ENCODE measurements at places on chromosomes 1 and 21.

DNA sequence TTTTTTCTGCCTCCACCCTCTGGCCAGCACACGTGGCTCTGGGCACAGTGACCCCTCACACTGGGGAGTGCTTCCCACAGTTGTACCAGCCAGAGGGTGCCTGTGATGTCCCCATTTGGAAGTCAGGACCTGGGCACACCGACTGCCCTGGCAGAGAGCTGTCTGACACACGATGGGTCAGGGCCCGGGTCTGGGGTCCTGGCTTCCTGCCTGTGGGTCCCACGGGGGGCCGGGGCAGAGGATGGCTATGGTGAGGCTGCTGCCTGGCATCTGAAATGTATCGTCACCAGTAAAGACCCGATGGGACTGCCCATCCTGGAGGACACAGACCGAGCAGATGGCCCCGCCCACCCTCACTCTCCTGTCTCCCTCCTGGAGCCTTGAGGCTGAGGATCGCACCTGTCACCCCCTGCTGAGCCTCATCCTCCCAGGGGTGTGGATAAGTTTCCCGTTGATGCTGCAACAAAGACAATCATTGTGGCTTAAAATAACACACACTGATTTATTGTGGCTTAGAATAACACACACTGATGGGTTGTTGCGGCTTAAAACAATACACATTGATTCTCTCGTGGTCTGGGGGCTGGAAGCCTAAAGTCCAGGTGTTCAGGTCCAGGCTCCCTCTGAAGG lies 88.8 kb upstream of the TTC34 start:
- DNase-seq, result no peak

GRCh38 chr21:42189860-42190485 lies 29.0 kb upstream of the ABCG1 start:
- no peak for DNase-seq

DNA sequence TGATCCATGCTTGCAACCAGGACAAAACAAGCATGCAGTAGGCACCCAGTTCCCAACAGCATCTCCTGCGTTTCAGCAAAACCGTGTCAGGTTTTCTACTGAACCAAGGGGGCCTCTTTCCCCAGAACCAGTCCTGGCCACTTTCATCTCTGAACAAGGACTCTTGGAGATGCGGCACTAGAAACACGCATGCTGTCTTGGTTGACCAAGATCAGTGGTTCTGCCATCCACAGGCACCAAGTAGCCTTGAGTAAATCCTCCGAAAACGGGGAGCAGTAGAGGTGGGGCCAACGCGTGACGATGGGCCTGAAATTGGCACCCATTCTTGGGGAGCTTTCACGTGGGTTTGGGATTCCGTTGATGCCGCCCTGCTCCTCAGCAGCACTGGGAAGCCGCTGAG lies 62.5 kb upstream of the AJAP1 start:
- no peak for DNase-seq

DNA sequence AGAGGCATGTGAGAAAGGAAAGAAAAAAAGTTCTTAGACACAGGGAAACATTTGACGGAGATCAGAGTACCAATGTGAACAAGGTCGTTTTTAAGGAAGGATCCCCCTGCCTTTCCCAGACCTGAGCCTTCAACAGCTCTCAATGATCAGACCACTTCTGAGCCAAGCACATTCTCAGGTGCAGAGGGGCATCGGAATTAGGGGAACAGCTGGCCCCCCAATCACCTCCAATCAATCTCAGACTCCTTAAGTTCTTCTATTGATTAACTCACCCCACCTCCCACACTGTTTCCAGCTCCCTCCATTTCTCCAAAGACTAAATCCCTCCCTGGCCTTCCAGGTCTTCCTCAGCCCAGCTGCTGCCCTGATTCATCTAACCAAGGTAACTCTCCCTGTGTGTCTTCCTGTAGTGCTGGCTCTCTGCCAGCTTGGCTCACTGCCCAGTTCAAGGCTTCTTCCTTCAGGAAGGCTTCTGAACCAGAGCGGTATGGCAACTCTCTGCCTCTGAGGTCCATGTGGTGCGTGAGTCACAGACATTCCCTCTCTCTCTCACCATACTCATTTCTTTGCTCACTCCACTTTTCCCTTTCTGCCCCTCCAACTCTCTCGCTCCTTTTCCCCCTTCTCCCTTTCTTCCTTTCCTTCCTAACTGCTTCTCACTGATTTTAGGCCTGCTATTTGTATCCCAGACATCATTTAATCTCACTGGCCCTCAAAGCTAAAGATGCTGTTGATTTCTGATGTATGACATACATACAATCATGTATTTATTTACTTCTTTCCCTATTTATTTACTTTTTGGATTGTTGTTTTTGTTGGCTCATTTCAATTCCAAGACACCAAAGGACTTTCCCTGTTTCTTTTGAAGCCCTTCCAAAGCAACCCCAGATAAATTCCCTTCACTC lies 18.1 kb downstream of the CFAP45 start:
- peak; percentile 7 for DNase-seq

Measured in nucleus accumbens (tissue), 56 donors.